ENCODE measurements at places on chromosomes 2 and 18.

DNA sequence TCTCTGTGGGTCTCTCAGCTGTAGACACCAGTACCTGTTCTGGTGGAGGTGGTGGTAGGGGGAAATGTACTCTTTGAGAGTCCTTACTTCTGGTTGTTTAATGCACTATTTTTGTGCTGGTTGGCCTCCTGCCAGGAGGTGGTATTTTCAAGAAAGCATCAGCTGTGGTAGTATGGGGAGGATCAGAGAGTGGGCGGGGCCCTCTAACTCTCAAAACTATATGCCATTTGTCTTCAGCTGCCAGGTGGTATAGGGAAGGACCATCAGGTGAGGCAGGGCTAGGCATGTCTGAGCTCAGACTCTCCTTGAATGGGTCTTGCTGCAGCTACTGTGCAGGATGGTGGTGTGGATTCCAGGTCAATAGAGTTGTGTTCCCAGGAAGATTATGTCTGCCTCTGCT lies 1100.8 kb downstream of the CNTNAP5 start:
- no peak for DNase-seq

DNA sequence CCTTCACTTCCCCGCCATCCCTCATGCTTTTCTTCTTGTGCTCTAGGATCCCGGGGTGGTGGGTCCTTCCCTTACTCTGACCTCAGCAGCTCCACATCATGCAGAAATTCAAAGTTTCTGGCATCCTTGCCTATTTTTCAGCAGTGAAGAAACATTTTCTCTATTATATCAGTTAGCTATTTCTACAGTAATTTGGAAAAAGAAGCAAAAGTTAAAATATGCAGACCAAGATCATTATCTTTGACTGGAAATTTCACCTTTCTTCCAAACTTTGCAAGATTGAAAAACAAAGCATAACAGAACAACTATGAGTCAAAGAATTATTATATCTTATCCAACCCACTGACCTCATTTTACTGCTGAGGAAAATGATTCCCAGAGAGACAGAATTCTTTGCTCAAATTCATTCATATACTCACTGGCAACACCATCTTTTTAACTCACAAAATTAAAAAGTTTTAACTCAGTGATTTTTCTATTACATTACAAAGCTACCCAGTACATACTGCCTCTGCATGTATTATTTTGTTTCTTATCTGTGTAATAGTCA lies 40.5 kb downstream of the ANTXR1 start:
- DNase-seq, result no peak

- DNase-seq, result no peak
These were observed 51.7 kb upstream of the MYL1 start for GRCh38 chr2:210366675-210367080.

DNA sequence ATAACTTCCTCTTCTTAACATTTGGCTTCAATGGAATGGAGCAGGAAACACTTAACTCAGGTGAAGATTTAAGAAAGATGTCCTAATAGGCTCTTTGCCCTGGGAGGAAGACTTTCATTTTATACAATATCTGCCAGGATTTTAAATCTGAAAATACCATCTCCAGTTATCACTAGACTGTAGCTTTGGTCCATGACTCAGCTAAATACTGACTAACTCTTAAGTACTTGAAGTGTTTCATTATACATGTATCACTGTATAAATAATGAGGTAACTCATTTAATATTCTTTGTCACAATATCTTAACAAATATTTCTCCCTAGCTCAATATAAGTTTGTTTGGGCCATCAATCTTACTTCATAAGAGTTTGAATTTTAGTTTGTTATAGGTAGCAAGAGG lies 34.7 kb downstream of the RBKS start:
- no peak for DNase-seq

- peak; percentile 18 for DNase-seq
These were observed 116.2 kb upstream of the ST6GAL2 start for GRCh38 chr2:107001964-107002696.
